ENCODE measurements at places on chromosomes 11 and 22. TPM values are rescaled to one million over a fixed set of nuclear protein-coding genes. Genes with fewer than 3 reads are reported as not detected.

PICK1 gene
- total RNA-seq: 20.2 TPM

KREMEN1 gene
- 13.8 TPM for total RNA-seq

PPP1CA gene
- 264 TPM for total RNA-seq

NUP160 gene
- 15.5 TPM for total RNA-seq

SOX6 gene
- 0.94 TPM for total RNA-seq

PRRG4 gene
- 7.3 TPM for total RNA-seq

CLCF1 gene
- 4.6 TPM for total RNA-seq

SCN3B gene
- total RNA-seq: under 0.01 TPM

ARHGEF17 gene
- 8.4 TPM for total RNA-seq

Data from hair follicular keratinocyte (primary cell).